ENCODE measurements at places on chromosomes 6 and 20.

DNA sequence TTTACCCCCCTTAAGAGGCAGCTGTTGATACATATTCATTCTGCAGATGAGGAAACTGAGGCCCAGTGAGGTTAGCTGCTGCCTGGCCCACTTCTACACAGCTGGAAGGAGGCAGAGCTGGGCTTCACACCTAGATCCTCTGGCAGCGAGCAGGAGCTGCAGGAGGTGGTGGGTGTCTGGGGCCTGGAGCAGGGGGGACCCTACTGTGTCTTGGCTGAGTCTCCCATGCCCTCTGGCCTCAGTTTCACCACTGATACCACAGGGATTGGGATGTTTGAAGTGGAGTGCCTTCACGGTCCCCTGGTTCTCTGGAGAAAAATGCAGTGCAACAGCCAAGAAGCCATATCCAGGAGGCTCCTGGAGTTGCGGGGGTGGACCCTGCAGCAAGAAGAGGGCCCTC lies 8.2 kb upstream of the BPIFA2 start:
- DNase-seq: no peak

DNA sequence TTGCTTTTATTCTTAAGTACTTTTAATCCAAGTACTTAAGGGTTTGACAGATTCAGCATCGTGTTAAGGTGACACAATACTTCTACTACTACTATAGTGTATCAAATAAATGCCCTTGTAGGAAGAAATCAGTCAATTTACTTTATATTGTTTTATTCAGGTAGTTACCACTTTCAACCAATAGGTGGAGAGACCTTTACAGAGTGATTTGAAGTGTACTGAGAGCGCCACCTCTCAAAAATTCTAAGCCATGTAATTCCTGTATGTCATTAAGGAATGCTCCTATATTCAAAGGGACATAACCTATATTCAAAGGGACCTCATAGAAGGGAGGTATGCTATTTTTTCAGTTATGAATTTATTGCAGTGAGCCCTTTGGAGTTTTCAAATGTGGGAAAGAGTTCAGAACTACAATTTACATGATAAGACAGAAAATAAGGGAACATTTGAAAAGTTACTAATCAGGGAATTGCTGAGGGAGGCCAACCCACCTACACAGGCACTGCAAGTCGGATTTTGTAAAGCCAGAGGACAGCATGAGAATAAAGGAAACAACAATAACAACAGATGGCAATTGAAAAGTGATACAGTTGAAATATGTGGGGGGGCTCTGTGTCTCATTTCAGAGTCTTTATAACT lies 955.6 kb downstream of the TBC1D32 start:
- peak; percentile 12 for DNase-seq

DNA sequence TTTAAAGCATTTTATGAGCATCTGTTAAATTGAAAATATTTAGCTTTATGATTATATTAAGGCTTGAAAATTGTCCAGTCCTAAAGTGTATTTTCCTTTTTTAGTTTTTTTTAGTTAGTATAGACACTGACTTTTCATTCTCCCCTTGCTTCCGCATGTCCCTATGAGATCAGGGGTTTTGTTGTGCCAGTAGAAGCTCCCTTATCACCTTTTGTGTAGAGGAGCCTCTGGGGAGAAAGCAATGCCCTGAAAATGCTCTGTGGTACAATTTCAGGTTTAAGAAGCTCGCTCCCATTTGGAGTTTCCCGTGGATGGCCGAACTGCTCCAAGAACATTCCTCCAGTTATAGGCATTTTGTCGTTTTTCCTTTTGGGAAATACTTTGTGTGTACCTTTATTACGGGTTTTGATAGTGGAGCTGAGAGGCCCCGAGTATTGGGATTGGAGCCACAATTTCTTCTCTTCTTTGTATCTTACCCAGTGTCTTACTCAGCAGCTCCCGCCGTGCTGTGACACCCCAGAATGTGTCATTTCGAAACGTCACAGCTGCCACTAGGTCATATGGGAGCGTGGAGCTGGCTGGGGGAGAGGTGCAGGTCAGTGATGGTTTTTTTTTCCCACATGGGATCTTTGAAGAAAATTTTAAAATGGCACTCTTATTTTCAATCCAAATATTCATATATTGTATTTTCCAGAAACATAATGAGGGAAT lies 49.9 kb downstream of the RPRD1B start:
- DNase-seq: no peak

DNA sequence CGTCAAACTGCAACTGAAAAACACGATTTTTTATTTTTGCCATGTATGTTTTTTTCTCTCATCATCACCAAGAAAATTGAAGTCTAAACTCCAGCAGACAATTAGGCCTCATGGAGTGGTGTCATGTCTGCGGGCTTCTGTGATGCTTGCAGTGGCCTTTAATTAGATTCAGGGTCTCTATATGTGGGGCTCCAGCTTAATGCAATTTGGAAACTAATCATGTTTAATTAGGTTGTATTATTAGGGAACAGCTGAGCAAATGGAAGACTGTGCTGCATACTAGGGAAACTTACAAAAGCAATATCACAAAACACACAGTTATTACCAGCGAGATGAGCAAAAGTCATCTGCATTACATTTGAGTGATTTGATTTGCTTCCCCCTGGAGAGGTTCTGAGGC lies 132.9 kb upstream of the PMEPA1 start:
- DNase-seq: no peak

DNA sequence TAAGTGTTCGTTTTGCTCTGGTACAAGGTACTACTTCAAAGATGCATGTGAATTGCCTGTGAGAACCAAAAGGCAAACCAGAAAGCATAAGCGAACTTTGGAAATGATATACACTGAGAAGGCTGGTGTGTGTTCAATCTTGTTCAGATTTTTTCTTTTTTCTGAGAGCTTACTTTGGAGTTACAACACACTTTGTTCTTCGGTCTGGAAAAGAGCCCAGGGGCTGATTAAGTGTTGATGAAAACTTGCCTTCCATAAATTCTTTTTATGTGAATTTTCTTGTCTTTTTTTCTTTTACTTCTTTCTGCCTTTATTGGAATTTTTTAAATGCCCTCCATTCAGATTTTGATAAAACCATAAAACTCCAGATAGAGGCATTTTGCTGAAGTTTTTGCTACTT lies 395.1 kb upstream of the SASH1 start:
- no peak for DNase-seq

- no peak for DNase-seq
Measured at GRCh38 chr6:159461998-159462397, 231.0 kb downstream of the SOD2 start.

DNA sequence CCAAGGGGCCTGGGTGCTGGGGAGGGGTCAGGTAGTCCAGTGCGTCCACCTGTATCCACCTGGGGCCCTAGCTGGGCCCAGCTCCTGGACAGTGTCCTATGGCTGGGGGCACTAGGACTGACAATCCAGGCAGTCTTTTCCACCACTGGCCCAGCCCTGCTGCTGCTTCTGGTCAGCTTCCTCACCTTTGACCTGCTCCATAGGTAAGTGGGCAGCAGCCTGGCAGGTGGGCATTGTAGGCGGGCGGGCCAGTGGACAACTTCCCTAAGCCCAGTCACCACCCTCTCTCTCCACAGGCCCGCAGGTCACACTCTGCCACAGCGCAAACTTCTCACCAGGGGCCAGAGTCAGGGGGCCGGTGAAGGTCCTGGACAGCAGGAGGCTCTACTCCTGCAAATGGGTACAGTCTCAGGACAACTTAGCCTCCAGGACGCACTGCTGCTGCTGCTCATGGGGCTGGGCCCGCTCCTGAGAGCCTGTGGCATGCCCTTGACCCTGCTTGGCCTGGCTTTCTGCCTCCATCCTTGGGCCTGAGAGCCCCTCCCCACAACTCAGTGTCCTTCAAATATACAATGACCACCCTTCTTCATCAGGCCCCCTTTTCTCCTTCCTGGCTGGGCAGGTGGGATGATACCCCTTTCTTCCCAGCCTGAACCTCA lies 584 bp downstream of the C20orf141 start:
- DNase-seq: no peak

DNA sequence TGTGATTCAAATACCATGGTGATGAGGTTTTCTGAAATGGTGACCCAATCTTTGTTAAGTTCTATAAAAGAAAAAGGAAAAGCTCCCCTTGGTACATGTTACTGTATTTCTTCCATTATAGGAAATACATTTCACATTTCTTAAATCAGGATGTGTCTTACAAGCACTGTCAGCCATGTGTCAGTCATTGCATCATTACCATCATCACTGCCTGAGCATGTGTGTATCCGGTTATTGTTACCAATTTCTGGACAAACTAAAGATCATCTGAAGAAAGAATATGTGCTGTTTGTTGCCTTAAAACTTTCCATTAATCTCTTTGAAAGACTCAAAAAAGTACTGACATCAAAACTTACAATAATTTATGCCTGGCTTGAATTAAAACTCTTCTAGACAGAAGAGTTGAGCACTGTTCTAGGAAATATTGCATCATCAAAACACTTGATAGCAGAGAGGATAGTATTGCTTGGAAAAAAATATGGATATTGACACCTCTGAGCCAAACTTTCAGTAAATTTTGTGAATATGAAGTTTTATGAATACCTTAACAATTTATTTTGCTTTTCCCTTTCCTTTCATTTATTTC lies 7.1 kb upstream of the TSPYL1 start:
- DNase-seq: no peak

GRCh38 chr6:111652156-111652555 lies 46.5 kb upstream of the TRAF3IP2 start:
- DNase-seq: no peak

GRCh38 chr6:53258774-53259155 lies 90.0 kb downstream of the ELOVL5 start:
- DNase-seq: no peak

DNA sequence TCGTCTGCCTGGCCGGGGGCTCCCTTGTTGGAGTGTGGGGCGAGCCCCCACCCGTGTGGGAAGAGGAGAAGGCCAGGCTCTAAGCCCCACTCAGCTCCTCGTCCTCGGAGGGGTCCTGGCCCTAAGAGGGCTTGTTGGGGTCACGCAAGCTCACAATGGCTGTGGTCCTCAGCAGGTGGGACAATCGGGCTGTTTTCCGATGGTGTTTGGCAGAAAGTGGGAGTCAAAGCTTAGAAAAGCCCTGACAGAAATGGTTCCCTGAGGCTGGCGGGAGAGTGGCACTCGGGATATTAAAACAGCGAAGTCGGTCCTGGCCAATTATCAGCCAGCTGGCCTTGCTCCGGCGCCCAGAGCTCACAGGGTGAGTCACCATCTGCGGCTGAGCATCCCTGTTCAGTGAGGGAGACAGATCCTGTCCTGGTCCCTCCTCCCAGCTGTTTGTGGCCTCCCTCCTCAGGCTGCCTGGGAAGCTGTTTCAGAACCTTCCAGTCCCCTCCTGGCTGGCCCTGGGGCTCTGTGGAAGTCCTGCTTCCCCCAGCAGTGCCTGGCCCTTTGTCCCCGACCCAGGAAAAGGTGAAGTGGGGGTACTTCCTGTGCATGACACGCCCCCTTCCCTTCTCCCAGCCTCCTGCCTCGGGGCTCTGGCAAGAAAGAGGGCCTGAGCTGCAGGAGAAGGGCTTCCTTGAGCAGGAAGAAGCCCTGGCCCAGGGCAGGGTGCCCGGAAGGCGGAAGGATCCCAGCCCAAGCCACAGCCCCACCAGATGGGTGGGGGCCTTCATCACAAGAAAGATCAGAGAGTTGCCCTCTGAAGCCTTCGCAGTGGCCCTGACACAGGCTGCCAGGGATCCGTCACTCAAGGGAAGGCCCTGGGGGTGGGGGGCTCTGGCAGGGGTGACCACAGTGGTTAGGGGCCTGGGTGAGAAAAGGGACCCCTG lies 53.6 kb upstream of the BHLHE23 start:
- DNase-seq: peak; percentile 51

- DNase-seq: no peak
Measured at GRCh38 chr20:4491643-4492042, 230.1 kb upstream of the PRND start.

GRCh38 chr6:39830444-39830843 lies 38.3 kb downstream of the DAAM2 start:
- DNase-seq: no peak

GRCh38 chr6:44672086-44672485 lies 284.6 kb downstream of the CDC5L start:
- DNase-seq: no peak

DNA sequence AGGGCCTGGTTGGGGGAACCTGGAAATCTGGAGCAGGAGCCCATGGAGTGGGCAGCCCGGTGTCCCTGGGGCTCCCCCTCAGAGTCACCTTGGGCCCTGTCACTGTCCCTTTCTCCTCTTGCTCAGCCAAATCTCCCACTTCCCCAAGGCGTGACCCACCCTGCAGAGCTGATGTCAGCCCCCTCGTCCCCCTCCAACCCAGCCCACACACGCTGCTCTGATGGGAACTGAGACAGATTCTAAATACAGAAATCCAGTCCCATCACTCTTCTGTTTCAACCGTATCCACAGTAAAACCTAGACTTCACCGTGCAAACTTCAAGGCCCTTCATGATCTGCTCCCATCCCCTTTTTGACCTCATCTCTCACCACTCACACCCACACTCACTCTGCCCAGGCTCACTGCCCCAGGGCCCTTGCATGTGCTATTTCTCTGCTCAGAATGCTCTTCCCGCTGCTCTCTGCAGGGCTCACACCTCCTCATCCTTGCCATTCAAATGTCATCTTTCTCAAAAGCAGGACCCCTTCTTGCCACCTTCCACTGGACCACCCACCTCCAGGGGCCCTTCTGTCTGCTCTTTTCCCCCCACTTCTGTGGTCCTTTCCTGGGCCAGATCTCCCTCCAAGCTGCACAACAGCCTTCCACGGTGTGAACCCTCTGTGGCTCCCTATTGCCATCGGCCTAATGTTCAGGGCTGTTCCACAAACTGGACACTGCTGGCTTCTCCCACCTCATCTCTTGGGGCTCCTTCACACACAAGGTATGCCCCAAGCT lies 16.6 kb downstream of the TGM2 start:
- no peak for DNase-seq

- no peak for DNase-seq
Measured at GRCh38 chr6:138507977-138508675, 8.8 kb upstream of the NHSL1 start.

- no peak for DNase-seq
Measured at GRCh38 chr20:19760371-19760721, 2.3 kb downstream of the RIN2 start.

GRCh38 chr6:139846538-139847456 lies 472.3 kb upstream of the CITED2 start:
- no peak for DNase-seq

DNA sequence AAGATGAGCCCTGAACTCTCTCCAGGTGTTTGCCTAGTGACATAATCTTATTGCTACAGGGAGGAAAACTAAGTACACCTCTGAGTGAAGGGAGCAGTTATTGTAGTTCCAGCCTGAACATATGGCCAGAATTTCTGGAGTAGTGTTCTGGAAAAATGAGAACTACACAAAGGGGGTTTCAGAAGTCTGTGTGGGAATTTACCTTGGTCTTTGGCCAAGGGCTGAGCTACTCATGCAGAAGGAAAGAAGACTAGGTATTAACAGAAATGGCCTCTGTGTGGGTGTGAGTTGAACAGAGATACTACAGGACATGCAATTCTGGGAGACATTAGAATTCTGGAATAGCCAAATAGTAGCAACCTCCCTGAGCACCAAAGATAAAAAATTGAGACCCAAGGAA lies 1009.7 kb upstream of the GJE1 start:
- DNase-seq: no peak

Data from AG08395 (cell line).